CMK (cell line): ENCODE measurements at places on chromosomes 1 and 21.

DNA sequence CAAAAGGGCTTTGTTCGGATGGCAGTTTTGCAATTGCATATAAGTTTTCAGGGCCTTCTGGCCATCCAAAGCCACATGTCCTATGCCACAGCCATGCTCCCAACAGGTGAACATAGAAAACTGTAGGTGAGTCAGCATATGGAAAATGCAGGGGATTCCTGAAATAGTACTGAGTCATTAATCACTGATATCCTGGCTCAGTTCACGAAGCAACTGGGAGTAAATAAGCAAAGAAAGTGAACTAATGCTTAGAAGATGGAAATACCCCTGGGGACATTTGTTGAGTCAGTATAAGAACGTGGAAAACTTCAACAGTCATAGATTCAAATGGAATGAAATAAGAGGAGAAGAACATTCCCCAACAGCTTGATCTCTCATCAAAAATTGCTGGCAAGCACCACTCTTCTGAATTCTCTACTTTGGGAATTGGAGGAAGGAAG is 148.9 kb upstream of the RUNX1 start:
- no peak for DNase-seq

GRCh38 chr1:229803626-229804217 is 177.7 kb downstream of the URB2 start:
- DNase-seq: no peak

GRCh38 chr1:110888049-110888448 is 15.1 kb downstream of the CD53 start:
- DNase-seq: no peak

DNA sequence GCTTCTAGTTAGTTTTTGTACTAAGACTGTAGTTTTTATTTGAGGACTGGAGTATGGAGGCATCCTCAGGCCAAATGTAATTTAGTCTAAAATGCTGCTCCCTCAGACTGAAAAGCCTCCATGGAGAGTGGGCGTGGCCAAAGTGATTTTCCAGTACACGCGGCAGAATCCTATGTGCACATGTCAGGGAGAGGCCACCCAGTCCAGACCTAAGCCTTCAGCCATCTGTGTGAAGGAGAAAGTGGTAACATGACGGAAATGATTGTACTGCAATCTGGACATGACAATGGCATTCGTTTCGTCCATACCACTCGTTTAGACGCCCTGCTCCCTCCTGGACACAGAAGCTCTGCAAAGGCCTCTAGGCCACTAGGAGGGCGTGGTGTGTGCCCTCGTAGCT is 56.2 kb downstream of the PCP4 start:
- DNase-seq: no peak

DNA sequence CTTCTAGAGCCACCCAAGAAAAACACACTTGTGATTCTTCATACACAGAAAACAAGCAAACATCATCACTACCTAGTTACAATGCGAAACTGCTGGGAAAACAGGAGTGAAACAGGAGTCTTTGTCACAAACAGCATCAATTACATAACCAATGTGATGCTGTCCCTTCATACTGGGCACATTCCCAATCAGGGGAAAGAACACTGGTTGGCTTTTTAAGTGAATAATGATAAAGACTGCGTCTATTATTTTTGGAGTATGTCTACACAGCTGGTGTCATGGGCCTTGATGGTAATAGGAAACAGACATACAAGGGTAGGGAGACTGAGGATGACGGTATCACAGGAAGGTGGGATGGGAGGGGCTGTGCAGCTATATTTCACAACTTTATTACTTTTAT is 43.3 kb downstream of the SIPA1L2 start:
- DNase-seq: no peak

- no peak for DNase-seq
Measured at GRCh38 chr1:115160728-115161127, 71.4 kb upstream of the TSPAN2 start.

- no peak for DNase-seq
Measured at GRCh38 chr1:159187033-159187432, 15.6 kb downstream of the CADM3 start.

GRCh38 chr1:63864224-63864641 is 90.4 kb downstream of the ROR1 start:
- no peak for DNase-seq

- DNase-seq: peak; percentile 83
Measured at GRCh38 chr1:27601771-27602461, 2.0 kb downstream of the AHDC1 start.

DNA sequence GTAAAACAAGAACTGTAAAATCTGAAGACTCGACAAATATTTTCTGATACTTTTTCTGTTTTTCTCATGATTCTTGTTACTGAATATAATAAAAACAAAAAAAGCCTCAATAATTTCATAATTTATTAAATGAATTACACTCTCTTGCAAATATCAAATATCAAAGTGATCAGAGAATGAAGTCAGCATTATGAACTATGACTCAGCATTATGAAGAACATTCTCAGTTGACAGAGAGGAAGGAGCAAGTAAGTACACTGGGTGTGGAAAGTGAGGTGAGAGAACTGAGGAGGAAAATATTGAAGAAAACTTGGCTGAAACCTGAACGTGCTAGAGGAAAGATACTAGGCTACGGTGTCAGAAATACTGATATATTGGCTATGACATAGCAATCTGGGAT is 529.5 kb downstream of the KCNT2 start:
- no peak for DNase-seq

DNA sequence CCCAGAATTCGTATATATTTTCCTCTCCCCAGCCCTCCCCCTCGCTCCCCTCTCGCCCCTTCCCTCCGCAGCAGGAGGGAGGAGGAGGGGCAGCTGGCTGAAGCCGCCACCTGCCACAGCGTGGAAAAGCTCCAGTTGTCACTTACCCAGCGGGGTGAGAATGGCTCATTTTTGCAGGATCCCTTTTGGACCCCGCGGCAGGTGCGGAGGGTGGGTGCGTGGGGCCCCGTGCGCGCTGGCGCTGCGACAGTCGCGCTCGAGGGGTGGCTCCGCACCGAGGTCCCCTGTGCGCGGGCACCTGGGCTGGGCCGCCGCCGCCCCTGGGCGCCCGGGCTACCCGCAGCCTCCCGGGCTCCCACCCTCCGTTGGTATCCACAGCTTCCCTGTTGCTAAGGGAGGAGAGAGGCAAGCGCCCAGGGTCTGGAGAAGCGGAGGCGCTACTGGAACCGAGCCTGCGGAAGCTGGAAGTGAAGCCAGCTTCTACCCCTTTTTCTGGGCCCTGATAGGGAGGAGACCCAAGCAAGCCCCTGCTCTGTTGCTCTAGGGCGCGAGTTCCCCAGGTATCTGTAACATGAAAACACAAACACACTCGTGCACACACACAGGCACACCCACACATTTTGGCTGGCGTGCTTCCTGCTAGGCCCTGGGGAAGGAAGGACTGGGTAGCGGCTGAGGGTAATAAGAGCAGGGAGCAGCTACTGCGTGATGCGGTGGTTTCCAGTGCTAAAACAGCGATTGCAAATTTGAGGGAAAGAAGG is at the start of gene ERICH3:
TSS of gene ERICH3 (minus strand) at position 442 of the 761 bp plus-strand sequence. CDS start at position 169, 273 bp downstream.
- no peak for DNase-seq
